ENCODE measurements at places on chromosomes 11 and 22.
A peak's percentile ranks its signal among the peaks of the same experiment; 100 is the strongest.

DNA sequence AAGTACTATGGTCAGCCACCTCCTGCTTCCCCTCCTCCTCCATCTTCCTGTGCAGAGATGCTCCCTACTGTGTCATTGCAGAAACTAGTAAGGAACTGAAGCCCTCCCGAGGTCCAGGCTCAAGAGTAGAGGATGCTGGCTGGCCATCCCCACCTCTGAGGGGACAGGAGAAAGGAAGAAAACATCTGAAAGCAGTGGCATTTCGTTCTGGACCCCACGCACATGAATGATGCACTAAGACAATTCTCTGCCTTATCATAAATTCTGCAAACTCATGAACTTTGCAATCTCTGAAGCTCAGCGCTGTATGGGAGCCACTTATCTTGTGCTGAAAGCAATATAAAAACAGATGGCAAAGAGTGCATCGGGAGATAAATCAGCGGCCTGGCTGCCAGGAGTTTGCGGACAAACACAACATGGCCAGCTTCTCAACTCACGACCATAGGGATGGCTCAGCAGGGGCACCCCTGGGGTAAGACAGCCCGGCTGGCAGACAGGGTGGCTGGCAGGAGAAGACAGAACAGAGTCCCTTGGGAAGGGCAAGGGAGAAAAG lies 306.4 kb downstream of the NXPE2 start:
- no peak overlapping the region for H3K4me3 ChIP-seq
- H3K27ac ChIP-seq = no peak overlapping the region

DNA sequence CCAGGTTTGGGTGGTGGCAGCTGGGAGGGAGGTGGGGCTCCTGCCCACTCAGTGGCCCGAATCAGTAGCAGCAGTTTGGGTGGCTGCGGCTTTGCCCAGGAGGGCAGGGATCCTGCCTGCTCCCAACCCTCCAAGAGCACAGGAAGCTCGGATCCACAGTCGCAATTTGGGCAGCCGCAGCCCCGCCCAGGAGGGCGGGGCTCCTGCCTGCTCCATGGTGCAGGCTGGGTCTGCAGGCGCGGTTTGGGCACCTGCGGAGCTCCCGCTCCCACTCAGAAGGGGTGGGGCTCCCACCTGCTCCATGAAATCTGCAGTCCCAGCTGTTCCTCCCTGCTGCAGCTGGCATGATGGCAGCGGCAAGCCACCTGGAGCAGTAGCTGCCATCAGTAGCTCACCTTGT lies 38.1 kb upstream of the CALCB start:
- DNase-seq = no peak
- no peak overlapping the region for H3K4me3 ChIP-seq
- H3K27me3 ChIP-seq = peaks cover 7% of the 10 kb centered on the region
- no peaks in the 10 kb centered on the region for H3K4me1 ChIP-seq

DNA sequence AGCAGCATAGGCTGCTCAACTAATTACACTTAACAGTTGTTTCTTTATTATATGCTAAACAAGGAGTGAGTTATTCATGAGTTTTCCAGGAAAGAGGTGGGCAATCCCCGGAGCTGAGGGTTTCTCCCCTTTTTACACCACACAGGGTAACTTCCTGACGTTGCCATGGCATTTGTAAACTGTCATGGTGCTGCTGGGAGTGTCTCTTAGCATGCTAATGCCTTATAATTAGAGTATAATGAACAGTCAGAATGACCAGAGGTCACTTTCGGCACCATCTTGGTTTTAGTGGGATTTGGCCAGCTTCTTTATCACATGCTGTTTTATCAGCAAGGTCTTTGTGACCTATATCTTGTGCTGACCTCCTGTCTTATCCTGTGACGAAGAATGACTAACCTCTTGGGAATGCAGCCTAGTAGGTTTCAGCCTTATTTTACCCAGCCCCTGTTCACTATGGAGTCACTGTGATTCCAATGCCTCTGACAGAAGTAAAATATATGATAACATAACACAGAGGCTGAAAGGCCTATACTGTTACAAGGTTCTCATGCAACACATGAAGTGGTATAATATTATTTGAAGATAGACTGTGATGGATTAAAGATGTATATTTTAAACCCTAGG lies 41.3 kb upstream of the RDX start:
- no peak overlapping the region for H3K27ac ChIP-seq
- no peaks in the 10 kb centered on the region for H3K27me3 ChIP-seq
- peaks cover 12% of the 10 kb centered on the region for H3K4me1 ChIP-seq
- H3K4me3 ChIP-seq = no peak overlapping the region

- no peak overlapping the region for H3K4me3 ChIP-seq
- DNase-seq = no peak
- H3K36me3 ChIP-seq = no peaks in the 10 kb centered on the region
- no peak overlapping the region for H3K27ac ChIP-seq
- no peaks in the 10 kb centered on the region for H3K4me1 ChIP-seq
- H3K27me3 ChIP-seq = peaks cover 36% of the 10 kb centered on the region
These were observed 191.8 kb upstream of the E2F8 start for GRCh38 chr11:19432370-19433061.

GRCh38 chr11:122663764-122664163 lies 8.2 kb downstream of the UBASH3B start:
- no peak for DNase-seq
- H3K27ac ChIP-seq = no peak overlapping the region
- H3K4me3 ChIP-seq = no peak overlapping the region
- peaks cover 20% of the 10 kb centered on the region for H3K36me3 ChIP-seq

GRCh38 chr11:71999362-71999761 lies 653 bp downstream of the IL18BP start:
- H3K27me3 ChIP-seq = no peaks in the 10 kb centered on the region
- peaks cover 22% of the 10 kb centered on the region for H3K4me1 ChIP-seq
- peaks cover 29% of the 10 kb centered on the region for H3K36me3 ChIP-seq

DNA sequence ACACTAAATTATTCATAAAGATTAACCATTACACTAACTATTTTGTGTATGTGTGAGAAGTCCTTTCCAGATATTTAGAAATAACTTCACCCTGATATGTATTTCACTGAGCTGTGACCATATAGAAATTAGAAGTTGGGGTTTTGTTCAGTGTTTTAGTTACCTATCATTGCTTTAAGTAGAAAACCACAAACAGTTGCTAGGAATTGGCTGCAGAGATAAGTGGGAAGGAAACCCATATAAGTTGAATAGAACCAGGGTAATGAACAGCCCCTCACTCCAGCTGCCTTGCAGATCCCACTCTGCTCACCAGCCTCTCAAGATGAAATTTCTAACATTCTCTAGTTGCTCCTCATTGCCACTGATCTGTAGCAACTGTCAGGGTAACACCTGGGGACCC lies 10.3 kb downstream of the SRSF8 start:
- no peak overlapping the region for H3K27ac ChIP-seq
- no peak overlapping the region for H3K4me3 ChIP-seq
- no peaks in the 10 kb centered on the region for H3K27me3 ChIP-seq
- no peak for DNase-seq
- H3K36me3 ChIP-seq = peaks cover 7% of the 10 kb centered on the region
- peaks cover 8% of the 10 kb centered on the region for H3K4me1 ChIP-seq

DNA sequence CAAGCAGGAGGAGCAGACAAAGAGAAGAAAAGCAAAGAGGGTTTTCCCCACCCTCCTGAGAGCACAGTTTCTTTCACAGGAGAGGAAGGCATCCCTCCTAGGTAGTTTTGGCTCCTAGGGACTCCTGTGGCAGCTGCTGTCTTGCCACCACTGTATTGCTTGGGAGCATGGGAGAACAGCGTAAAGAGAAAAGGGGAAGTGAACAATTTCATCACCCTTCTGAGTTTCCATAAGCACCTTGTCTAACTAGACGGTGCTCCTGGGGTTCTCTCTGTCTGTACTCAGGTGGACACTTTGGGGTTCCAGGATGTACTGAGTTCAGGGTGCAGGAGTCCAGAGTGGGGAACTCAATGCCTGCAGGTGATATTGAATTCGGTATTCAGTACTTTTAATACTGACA lies 1430.5 kb downstream of the TBC1D22A start:
- no peak overlapping the region for H3K4me3 ChIP-seq
- H3K36me3 ChIP-seq = peaks cover 2% of the 10 kb centered on the region
- H3K27me3 ChIP-seq = peaks cover 13% of the 10 kb centered on the region
- no peak overlapping the region for H3K27ac ChIP-seq
- H3K4me1 ChIP-seq = peaks cover 3% of the 10 kb centered on the region

DNA sequence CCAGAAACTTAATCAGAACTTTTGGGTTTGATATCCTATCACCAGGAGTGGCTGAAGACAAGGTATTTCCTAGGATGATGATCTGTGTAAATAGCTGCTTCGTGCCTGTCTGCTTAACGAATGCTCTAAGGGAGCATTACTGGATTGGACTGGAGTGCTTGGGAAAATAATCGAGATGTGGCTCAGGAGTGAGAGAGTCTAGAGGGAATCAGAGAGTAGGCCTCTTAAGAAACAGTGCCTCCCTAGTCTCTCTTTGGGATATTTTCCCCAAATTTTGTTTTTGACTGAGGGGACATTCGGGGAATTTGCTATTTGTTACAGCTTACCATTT lies 2.5 kb downstream of the MAML2 start:
- H3K27me3 ChIP-seq = no peaks in the 10 kb centered on the region
- DNase-seq = no peak
- H3K27ac ChIP-seq = peak overlapping the region; percentile 96
- peaks cover 30% of the 10 kb centered on the region for H3K36me3 ChIP-seq
- peaks cover 55% of the 10 kb centered on the region for H3K4me1 ChIP-seq

- H3K27me3 ChIP-seq = no peaks in the 10 kb centered on the region
- peaks cover 17% of the 10 kb centered on the region for H3K36me3 ChIP-seq
- peak overlapping the region; percentile 85 for H3K27ac ChIP-seq
- peak; percentile 64 for DNase-seq
These were observed 736 bp downstream of the RDX start for GRCh38 chr11:110295531-110296225.

- H3K27me3 ChIP-seq = no peaks in the 10 kb centered on the region
- DNase-seq = no peak
- no peak overlapping the region for H3K4me3 ChIP-seq
These were observed 75.8 kb downstream of the GAB2 start for GRCh38 chr11:78341841-78342240.

GRCh38 chr11:122853971-122854446 lies 15.7 kb downstream of the CRTAM start:
- H3K4me1 ChIP-seq = peaks cover 75% of the 10 kb centered on the region
- peaks cover 54% of the 10 kb centered on the region for H3K36me3 ChIP-seq
- DNase-seq = no peak
- no peaks in the 10 kb centered on the region for H3K27me3 ChIP-seq

DNA sequence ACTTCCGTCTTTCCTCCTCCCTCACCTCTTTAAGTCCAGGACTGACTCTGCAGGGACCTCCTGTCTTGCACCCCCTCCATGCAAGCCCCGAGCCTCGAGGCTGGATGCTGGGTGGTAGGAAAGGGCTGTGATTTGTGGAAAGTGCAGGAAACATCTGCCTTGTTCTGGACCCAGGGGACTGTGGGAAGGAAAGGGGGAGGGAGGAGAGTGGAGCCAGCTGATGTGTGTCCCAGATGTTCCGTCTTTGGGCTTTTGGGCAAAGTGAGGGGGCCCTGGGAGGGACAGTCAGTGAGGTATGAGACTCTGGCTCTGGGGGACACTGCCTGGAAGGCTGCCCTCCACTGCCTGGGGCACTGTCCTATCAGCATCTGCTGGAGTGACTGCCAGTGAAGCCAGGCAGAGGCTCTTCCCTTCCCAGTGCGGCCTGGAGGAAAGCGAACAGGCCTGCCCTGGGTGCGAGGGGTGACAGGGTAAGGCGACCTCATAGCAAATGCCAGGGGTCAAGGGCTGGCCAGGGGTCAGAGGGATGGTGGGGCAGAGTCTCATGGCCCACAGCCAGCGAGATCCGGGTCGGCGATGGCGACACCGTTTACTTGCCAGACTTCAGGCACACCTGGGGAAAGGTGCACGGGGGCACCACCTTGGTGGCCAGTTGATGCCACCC lies 1.7 kb downstream of the MRGPRD start:
- peaks cover 2% of the 10 kb centered on the region for H3K4me1 ChIP-seq
- DNase-seq = no peak
- no peak overlapping the region for H3K4me3 ChIP-seq
- H3K27ac ChIP-seq = no peak overlapping the region
- H3K36me3 ChIP-seq = no peaks in the 10 kb centered on the region

- H3K36me3 ChIP-seq = peaks cover 17% of the 10 kb centered on the region
- H3K27me3 ChIP-seq = no peaks in the 10 kb centered on the region
- H3K4me3 ChIP-seq = peak overlapping the region; percentile 86
- no peak for DNase-seq
- H3K4me1 ChIP-seq = peaks cover 33% of the 10 kb centered on the region
- peak overlapping the region; percentile 96 for H3K27ac ChIP-seq
These were observed 1.2 kb upstream of the MAPK1 start for GRCh38 chr22:21868651-21869050.

DNA sequence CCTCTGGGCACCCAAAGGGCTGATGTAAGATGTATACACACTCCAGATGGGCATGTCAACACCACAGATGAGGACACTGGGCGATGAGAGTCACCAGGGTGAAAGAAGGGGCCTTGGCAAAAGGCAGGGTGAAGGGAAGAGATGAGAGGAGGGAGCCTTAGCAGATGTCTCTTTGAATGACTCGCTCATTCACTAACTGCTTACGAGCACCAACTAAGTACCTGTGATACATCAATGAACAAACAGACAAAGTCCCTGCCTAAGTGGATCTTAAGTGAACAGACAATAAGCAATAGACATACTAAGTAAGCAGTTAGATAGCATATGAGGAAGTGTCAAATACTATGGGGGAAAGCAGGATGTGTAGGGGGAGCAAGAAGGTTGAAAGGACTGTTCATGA lies 7.5 kb downstream of the ME3 start:
- peaks cover under 1% of the 10 kb centered on the region for H3K4me1 ChIP-seq
- no peak overlapping the region for H3K4me3 ChIP-seq
- no peak overlapping the region for H3K27ac ChIP-seq
- H3K36me3 ChIP-seq = no peaks in the 10 kb centered on the region
- peaks cover 29% of the 10 kb centered on the region for H3K27me3 ChIP-seq

- no peaks in the 10 kb centered on the region for H3K4me1 ChIP-seq
- H3K4me3 ChIP-seq = no peak overlapping the region
- DNase-seq = no peak
- no peak overlapping the region for H3K27ac ChIP-seq
- H3K36me3 ChIP-seq = no peaks in the 10 kb centered on the region
These were observed 208.8 kb downstream of the DCDC1 start for GRCh38 chr11:31160504-31161422.

DNA sequence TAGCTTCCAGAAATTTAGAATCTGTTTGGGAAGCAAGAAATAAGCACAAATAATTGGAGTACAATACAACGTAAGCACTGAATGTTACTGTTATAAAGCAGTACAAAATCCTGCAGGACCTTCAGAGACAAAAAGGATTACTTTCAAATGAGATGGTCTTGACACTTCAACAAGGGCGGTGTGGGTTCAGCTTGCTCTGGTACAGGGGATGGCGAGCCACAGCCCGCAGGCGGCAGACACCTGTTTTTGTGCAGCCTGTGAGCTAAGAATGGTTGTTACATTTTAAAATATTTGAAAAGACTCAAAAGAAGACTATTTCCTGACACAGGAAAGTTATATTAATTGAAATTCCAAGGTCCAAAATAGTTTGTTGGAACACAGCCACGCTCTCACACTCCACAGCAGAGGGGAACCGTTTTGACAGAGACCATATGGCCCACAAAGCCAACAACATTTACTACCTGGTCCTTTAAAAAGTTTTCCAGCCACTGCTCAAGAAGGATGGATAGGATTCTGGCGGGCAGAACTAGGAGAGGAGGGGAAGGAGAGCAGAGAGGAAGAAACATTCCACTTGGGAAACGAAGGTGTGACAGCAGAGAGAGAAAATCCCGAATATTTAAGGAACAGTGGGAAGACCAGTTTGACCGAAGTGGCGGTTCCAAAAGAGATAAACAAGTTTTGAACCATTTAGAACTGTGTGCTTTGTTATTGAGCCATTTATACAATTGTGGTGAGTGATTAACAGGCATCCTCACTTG lies 6.3 kb downstream of the PRDM10 start:
- peaks cover 24% of the 10 kb centered on the region for H3K4me1 ChIP-seq
- H3K4me3 ChIP-seq = no peak overlapping the region
- peaks cover 13% of the 10 kb centered on the region for H3K36me3 ChIP-seq
- DNase-seq = no peak
- no peaks in the 10 kb centered on the region for H3K27me3 ChIP-seq
